ENCODE measurements at places on chromosomes 7 and 10.

- no peak for DNase-seq
Measured at GRCh38 chr10:10734356-10735064, 283.2 kb upstream of the CELF2 start.

- DNase-seq, result no peak
Measured at GRCh38 chr7:85612514-85612913, 425.7 kb upstream of the SEMA3D start.

- no peak for DNase-seq
Measured at GRCh38 chr7:101998906-101999240, 181.4 kb downstream of the CUX1 start.

GRCh38 chr10:98460837-98461499, 14.2 kb upstream of the HPS1 start:
- no peak for DNase-seq

DNA sequence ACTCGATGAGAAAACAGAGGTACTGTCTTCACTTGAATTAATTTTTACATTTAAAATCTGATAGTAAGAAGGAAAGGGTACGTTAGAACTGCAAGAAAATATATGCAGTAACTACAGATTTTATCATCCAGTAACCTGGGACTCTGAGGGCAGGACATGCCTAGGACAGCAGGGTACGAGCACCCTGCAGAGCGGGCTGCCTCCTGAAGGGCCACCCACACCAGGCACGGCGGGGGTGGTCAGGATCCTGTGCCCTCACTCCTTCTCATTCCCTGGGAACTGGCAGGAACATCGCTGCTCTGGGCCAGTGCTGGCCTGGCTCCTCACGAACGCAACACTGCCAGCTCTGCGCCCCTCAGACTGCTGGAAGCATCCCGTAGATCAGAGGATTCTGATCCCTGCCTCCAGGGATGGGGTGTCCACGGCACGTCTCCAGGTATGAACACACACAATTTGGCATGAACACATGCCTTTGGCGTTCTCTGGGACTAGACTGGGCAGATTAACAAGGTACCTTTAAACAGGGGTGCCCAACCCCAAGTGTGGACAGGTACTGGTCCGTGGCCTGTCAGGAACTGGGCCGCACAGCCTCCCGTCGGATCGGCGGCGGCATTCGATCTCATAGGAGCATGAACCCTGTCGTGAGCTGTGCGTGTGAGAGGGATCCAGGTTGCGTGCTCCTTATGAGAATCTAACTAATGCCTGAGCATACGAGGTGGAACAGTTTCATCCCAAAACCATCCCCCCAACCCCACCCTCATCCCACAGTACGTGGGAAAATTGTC, 99.3 kb upstream of the FAM20C start:
- DNase-seq, result no peak

DNA sequence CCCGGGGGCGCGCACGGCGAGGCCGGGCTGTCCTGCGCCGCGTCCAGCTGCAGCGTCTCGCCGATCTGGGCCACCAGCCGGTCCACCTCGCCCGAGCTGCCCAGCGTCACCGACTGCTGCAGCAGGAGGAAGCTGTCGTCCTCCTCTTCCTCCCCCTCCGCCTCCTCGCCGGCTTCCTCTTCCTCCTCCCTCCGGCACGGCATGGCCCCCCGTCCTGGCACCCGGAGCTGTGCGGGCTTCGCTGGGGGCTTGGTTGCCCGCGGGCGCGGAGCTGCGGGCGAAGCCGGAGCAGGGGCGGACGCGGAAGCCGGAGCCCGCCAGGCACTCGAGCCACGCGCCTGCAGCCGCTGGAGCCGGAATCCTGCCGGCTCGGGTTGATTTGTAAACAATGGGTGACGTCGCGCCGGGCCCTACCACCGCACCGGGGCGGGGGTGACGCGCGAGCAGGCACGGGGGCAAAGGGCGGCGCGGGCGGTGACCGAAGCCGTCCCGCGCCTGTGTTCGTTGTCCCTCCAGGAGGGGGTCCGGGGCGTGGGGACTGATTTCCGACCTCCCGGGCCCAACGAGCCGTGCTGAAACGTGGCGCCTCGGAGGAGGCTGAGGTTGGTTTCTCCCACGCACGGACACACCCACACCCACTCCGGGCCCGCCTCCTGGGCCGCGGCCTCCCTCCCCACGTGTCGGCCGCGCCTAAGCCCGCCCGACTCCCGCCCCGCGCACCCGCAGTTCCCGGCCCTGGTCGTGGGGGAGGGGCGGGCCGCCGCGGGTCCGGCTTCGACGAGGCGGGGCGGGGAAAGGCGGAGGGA, at the start of gene FRAT2:
FRAT2 (minus strand) TSS at position 360 of the 806 bp plus-strand sequence; CDS start at position 203, 157 bp downstream.
- peak; percentile 86 for DNase-seq

DNA sequence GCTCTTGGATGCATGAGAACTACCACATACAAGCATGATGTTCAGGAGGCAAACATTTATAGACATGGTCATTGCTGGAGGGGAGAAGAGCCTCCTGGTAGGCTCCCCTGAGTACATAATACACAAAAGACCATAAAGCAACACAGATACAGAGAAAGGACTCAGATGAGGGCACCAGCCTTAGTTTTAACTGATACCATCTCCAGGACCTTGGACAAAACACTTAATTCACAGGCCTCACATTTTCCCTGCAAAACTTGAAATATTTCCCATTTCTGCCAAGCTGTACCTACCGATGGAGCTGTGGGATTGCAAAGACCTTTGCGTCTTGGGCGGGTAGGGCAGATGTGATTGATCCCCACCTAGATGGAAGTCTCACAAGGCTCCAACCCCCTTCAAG, 16.7 kb upstream of the ZNF488 start:
- DNase-seq, result no peak
